Pons (tissue), 1 donor: ENCODE measurements at places on chromosomes 7 and 10.

DNA sequence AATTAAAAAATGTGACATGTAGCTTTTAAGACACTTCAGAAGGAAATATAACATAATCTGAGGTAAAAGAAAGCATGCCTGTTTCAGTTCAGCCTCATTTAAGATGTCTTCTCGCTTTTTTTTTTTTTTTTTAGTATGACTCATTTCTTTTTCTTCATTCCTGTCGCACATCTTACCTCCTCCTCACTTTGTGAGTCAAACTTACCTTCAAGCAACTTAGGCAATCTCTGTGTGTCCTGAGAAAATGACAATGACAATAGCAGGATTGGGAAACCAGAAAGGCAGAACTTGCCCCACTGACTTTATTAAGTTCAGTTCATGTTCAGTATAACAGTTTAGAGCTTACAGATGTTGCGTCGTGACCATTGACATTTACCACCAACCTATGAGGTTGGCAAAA lies 7.7 kb downstream of the PTN start:
- no peak for DNase-seq

DNA sequence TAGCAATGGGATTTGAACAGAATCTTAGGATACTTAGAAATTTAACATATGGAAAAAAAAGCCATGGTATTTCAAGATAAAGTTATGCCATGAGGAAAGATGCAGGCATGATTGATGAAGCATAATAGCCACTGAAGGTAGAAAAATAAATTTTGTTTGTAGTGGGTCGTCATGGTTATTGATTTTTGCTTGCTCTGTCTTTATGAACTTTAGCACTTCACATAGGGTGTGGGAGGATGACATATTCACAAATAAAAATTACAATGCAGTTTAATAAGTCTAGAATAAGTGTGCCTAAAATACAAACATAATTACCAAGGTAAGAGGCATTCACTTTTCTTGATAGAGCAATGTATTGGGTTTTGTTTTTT lies 129.1 kb upstream of the SEMA3E start:
- DNase-seq: no peak

DNA sequence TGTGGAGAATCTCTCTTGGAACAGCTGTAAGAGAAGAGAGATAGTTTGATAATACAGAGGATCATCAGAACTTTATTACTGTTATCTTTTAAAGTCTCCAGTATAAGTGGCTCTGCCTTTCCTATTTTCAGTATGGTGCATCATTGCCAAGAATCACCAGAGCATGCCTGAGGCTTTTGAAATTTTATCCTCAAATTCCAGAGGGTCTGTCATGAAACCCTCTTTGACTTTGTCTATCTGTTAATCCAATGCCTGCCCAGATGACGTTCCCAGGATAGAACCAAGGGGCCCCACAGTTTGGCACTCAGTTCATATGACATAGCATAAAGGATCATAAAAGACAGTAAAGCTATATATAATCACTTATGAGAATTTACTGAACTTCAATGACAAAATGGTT lies 35.3 kb upstream of the SEMA3C start:
- DNase-seq: no peak

DNA sequence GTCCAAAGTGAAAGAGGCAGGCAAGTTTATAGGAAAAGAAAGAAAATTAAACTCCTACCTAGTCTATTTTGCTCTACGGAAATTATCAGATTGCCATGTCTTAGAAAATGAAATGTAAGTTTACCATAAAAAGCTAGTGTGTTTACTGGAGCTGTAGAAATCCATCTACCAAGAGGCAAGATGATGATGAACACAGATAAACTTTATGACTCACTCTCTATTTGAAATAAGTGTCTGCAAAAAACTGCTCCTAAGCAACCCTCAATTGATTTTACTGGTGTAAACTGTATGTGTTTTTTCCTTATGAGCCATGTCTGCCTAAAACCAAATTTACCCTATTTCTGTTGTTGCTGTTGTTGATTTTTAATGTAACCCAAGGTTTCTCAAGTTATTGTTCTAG lies 73.8 kb upstream of the TMEM106B start:
- DNase-seq: no peak

GRCh38 chr10:115624448-115624847 lies 531.3 kb downstream of the ATRNL1 start:
- DNase-seq: no peak

- no peak for DNase-seq
Measured at GRCh38 chr10:28774051-28774995, 97.0 kb downstream of the BAMBI start.

GRCh38 chr10:27838901-27839300 lies 93.3 kb upstream of the MKX start:
- no peak for DNase-seq

GRCh38 chr10:132305654-132306342 lies 2.0 kb downstream of the STK32C start:
- no peak for DNase-seq

GRCh38 chr10:57657164-57657765 lies 610.4 kb downstream of the IPMK start:
- peak; percentile 45 for DNase-seq

GRCh38 chr7:112410092-112410491 lies 40.2 kb upstream of the IFRD1 start:
- DNase-seq: no peak

- DNase-seq: no peak
Measured at GRCh38 chr7:3260401-3260715, 40.7 kb upstream of the SDK1 start.

- no peak for DNase-seq
Measured at GRCh38 chr7:13016592-13017332, 329.3 kb downstream of the ARL4A start.

GRCh38 chr7:120939345-120939744 lies 11.2 kb upstream of the ING3 start:
- no peak for DNase-seq

- DNase-seq: peak; percentile 19
Measured at GRCh38 chr10:100528123-100528886, 1.4 kb downstream of the NDUFB8 start.

- no peak for DNase-seq
Measured at GRCh38 chr10:86122646-86123045, 243.9 kb downstream of the GRID1 start.

DNA sequence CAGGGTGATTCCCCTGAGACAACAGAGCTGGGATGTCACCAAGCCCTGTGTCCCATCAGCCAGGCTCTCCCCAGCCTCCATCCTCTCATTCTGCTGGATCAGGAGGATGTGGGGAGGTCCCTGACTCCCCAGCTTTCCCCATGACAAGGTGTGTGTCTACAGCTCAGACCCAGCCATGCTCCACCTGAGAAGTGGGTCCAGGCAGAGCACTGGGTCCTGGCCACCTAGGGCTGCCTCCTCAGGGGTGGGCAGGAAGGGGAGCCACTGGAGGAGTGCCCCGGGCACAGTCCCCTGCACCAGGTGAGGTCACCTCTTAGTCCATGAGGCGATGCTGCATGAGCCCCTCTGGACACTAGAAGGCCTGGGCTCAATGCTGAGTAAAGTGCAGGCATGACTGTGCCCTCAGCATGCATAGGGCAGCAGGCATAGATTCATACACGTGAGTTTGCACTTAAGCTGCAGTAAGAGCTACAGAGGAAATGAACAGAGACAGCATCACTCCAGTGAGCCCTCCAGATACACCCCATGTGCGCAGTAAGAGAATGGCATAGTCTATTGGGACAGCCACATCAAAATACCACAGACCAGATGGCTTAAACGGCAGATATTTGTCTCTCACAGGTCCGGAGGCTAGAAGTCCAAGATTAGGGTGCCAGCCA lies 48.3 kb downstream of the ALOX5 start:
- DNase-seq: no peak

DNA sequence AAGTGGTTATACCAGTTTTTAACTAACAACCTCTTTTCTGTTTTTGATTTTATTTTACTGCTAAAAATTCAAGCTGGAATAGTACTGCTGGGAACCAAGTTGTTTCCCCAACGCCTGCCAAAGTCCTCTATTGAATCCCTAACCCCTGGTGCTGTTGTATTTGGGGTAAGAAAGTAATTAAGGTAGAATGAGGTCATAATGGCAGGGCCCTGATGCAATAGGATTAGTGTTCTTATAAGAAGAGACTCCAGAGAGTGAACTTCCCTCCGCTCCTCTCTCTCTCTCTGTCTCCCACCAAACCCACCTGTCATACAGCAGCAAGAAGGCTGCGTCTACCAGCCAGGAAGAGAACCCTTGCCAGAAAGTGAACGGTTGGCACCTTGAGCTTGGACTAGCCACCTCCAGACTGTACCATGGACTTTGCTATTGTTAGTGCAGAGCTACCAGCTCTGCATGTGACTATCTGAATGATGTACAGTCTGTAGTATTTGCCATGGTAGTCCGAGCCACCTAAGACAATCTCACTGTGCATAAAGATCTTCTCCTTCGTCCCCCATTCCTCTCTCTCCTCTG lies 86.5 kb upstream of the KLF6 start:
- DNase-seq: no peak

DNA sequence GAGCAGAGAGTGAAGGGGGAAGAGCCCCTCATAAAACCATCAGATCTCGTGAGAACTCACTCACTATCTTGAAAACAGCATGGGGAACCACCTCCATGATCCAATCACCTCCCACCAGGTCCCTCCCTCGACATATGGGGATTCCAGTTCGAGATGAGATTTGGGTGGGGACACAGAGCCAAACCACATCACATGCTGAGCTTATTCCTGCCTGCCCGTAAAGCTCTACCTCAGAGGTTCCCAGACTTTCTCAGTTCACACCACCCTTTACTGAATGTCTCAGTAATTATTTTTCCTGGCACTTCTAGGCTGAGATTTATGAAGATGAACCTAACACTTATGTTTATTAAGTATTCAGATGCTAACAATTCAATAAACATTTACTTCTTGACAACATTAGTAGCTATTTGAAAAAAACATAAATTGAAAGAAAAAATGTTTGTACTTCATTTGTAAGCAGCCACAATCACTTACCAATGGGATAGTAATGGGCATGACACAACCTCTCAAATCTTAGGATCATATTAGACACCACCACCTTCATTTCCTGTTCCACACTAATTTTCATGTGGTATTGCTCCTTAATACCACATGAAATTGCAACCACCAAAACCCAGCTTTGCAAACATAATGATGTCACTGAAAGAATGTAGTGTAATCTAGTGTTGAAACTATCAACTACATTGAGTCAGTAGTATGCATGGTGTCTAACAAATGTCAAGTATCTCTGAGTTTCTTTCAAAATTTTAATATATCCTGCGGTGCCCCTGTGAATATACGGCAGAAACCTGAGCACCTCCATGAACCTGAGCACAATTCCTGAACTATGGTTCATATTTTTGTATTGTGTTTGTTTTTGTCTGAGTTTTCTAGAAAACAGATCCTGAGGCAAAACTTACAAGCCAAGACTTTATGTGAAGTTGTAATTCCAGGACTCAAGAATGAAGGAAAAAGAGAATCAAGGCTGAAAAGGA lies 4.5 kb upstream of the DGKI start:
- no peak for DNase-seq

GRCh38 chr7:39721345-39721744 lies 98.0 kb downstream of the RALA start:
- DNase-seq: no peak

- DNase-seq: no peak
Measured at GRCh38 chr7:158053183-158053915, 534.3 kb downstream of the PTPRN2 start.

- peak; percentile 81 for DNase-seq
Measured at GRCh38 chr7:134293002-134293740, 23.6 kb downstream of the SLC35B4 start.

DNA sequence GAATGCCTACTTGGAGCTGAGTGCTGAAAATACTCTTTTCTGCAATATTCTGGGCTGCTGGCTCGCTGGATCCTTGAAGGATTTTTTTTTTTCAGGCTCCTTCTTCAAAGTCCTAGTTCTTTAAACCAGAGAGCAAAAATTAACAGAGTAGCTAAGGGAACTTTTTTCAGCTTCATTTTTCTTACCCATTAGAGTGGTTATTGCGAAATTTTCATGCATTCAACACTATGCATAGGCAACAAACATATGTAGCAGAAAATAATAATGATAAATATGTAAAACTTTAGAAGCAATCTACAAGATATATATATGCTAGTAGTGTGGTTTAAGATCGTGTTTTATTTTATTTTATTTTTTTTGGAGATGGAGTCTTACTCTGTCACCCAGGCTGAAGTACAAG lies 264.6 kb downstream of the SFMBT2 start:
- DNase-seq: no peak

GRCh38 chr7:77383333-77383740 lies 32.8 kb downstream of the GSAP start:
- DNase-seq: no peak

DNA sequence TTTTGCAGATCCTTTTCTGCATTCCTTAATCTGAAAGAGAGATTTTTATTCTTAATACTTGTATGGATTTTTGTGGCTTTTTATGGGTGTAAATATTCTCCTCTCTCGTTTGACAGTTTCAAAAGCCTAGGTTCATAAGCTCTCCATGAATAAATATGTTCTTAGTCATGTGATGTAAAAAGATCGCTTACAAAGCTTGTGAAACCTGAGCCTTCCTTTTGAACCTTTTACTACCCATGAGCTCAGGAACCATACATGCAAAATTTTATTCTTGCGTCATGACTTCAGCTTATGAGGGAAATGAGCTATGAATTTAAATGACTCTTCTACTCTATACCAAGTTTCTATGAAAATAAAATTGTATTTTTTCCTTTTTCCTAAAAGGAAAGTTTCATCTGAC lies 98.7 kb downstream of the POLL start:
- no peak for DNase-seq

- no peak for DNase-seq
Measured at GRCh38 chr7:135798095-135798494, 49.5 kb upstream of the FAM180A start.

DNA sequence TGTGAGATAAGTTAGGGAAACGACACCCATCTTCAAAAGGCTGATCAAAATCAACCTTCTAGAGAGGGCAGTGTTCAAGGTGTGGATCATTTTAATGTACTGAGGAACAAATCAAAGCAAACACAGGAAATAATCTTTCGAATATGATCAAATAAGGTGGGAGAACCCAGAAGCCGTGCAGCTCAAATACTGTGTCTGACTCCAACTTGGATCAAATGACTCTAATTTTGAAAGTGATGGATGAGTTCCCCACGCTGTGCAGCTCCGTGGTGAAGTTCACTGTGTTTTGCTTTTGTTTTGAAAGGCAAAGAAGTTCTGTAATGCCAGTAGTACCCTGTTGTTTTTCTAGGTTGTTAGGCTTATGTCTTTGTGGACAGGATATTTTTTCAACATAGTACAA lies 250.9 kb downstream of the SFMBT2 start:
- no peak for DNase-seq

- no peak for DNase-seq
Measured at GRCh38 chr7:38448054-38448453, 174.6 kb upstream of the TARP start.

- DNase-seq: peak; percentile 77
Measured at GRCh38 chr7:104980841-104981671, 32.9 kb upstream of the KMT2E start.
